NCI-H526 (cell line): ENCODE measurements at places on chromosomes 11 and 22.

- no peak for DNase-seq
Observed at GRCh38 chr22:31646186-31647019, 15.6 kb downstream of the PISD start.

DNA sequence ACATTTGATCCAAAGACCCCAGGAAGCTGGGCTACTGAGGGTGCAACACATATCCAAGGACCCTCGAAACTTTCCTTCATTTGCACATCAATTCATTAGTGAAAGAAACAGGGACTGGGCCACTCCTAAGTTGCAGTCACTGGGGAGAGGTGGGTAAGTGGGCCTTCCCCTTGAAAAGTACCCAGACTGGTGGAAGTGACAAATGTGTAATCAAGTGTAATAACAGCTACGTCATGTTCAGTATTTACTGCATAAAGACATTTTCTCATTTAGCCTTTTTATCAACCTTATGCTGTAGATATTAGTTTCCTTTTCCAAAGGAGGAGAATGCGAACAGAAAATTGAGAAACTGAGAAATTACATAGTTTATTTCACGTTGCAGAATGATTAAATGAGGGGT is 101.9 kb upstream of the OLFML1 start:
- no peak for DNase-seq

- no peak for DNase-seq
Observed at GRCh38 chr11:35598254-35599125, 19.8 kb upstream of the FJX1 start.

- no peak for DNase-seq
Observed at GRCh38 chr11:83845797-83846196, 559.6 kb upstream of the CCDC90B start.

DNA sequence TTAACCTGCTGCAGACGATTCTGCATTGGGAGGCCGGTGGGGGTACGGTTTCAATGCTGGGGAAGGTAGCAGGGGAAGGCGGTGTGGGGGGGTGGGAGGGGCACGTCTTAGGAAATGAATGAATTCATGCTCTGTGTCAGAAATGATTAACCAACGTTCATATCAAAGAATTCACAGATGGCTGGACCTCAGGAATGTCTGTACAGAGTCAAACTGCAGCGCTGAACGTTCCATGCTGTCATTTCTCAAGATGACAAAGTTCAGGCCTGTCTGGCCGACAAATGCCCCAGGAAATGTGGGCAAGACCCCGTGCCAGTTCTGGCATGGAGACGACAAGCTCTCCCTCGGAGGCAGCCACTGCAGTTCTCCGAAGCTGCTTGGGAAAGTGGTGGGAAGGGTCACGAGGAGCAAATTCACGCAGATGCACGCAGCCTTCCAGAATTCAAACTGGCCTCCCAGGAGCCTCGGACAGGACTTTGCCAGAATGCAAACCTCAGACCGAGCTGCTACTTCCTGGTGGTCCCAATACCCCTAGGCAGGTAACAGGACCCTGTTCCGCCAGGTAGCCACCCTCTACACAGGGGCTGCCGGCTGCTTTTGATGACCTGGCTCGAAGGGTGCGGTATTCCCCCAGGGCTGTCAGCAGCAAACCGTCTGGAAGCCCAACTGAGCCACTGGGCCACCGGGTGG is 81.5 kb downstream of the TRMU start:
- DNase-seq, result no peak

GRCh38 chr22:42800451-42801251 is 56.4 kb downstream of the ARFGAP3 start:
- DNase-seq, result no peak

- no peak for DNase-seq
Observed at GRCh38 chr11:77042111-77042726, 8.0 kb downstream of the B3GNT6 start.

GRCh38 chr22:40533712-40534378 is 102.7 kb downstream of the MRTFA start:
- no peak for DNase-seq

- DNase-seq, result no peak
Observed at GRCh38 chr11:11965656-11966353, 42.6 kb downstream of the DKK3 start.

DNA sequence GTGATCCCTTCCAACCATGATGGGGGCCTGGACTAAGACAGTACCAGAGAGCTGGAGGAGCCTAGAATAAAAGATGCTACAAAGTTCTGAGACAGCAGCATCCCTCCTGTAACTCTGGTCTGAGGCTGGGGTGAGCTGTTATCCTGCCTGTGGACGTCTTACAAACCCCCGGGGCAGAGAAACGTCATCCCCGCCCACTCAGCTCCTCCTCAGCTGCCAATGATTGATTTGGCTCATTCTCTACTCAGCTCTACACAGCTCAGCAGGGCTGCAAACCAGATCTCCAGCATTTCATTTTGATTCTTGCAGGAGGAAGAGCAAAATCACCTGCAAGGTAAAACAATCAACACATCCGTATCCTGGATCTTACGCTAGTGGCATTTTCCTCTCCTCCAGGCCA is 55.5 kb downstream of the CSNK2A3 start:
- no peak for DNase-seq

- DNase-seq, result no peak
Observed at GRCh38 chr11:2717561-2718325, 17.9 kb upstream of the KCNQ1OT1 start.

GRCh38 chr22:42432020-42432596 is at the start of gene NFAM1:
Gene NFAM1 (minus strand): TSS chr22:42432403. CDS start chr22:42432357, 46 bp downstream.
- DNase-seq, result peak; percentile 44

DNA sequence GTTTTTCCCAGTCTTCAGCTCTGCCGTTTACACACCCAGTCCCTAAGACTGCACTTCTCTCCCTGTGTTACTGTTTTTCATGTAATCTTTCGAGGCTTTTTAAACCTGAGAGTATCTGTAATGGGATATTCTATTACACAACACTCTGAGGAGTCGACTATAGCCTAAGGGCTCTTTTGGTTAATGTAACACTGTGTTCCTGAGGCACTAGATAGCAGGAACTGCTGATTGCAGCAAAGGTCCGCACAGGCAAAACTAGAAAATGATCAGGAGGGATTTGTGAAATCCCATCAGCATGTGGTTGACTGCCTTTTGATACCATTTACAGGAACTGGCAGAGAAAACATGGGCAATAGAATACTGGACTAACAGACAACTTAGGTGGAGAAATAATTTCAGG is 512.3 kb upstream of the RAG2 start:
- DNase-seq, result no peak

GRCh38 chr11:119531623-119532022 is 108.7 kb upstream of the THY1 start:
- no peak for DNase-seq
